Activated naive CD4-positive, alpha-beta T cell (primary cell): ENCODE measurements at places on chromosomes 13 and 19.

DNA sequence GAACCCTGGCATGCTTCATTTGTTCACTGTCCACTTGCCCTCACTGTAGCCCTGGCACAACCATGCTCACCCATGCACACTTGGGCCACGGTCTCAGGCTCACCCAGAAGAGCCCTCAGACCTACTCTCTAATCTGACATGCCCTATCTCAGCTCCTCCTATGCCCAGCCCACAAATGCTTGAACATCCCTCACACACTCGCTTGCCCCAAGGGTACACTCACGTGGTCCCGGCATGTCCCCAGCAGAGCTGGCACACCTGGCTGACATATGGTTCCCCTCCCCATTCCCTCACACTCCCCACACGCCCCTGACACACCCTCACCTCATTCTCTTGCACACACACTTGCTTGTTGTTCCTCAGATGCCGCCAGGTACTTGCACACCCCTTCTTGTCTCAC, 55.7 kb downstream of the MAP4K1 start:
- no peak for DNase-seq

- no peak for DNase-seq
Observed at GRCh38 chr13:72194523-72194922, 327.5 kb upstream of the DACH1 start.

DNA sequence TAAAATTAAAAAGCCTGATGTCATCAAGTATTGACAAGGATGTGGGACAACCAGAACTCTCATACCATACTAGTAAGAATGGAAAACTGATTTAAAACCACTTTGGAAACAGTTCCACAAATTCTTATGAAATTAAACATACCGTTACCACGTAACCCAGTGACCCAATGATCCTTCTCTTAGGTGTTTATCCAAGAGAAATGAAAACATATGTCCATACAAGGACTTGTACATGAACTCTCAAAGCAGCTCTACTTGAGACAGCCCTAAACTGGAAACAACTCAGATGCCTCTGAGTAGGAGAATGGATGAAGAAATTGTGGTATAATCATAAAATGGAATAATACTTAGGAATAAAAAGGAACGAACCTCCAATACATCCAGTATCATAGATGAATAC, 27.6 kb downstream of the SLC6A16 start:
- no peak for DNase-seq

DNA sequence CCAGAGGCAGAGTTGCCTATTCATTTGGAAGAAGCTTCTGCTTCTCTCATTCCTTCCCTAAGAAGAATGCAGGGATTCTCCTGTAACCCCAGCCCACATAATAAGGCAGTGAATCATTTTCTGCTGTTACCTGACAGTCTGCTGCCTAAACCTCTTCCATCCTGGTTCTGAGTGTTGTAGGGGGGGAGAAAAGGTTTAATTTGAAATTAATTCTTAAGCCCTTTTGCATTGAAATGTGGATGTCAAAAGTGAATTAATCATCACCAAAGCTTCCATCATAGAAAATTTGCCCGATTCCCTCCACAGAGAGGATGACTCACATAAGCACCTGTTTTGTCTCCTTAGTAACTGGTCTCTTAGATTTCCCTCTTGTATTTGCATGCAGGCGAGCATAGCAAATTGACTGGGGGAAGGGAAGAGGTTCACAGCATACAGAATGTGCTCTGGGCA, 146.7 kb upstream of the FNDC3A start:
- DNase-seq: no peak

GRCh38 chr13:48595431-48596429, 58.0 kb upstream of the CYSLTR2 start:
- no peak for DNase-seq

GRCh38 chr19:55656988-55657747, 2.3 kb downstream of the U2AF2 start:
- no peak for DNase-seq

DNA sequence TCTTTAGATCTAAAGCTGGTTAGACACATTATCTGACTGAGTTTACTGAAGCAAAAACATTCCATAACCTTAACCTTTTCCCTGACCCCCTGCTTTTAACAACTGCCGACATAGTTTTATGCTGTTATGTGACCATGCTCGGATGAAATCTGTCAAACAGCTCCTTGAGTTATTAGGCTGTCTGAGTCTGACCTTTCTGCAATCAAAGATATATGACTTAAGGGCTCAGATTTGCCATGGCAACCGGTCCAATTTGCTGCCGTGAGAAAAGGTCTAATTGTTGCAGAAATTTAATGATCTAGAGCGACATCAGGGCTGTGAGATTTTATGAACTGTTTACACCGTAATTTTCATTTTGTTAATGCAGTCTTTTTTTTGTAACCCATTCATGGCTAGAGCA, 61.8 kb downstream of the URI1 start:
- no peak for DNase-seq
